ENCODE measurements at places on chromosomes 4 and X.
A peak's percentile ranks its signal among the peaks of the same experiment; 100 is the strongest.

DNA sequence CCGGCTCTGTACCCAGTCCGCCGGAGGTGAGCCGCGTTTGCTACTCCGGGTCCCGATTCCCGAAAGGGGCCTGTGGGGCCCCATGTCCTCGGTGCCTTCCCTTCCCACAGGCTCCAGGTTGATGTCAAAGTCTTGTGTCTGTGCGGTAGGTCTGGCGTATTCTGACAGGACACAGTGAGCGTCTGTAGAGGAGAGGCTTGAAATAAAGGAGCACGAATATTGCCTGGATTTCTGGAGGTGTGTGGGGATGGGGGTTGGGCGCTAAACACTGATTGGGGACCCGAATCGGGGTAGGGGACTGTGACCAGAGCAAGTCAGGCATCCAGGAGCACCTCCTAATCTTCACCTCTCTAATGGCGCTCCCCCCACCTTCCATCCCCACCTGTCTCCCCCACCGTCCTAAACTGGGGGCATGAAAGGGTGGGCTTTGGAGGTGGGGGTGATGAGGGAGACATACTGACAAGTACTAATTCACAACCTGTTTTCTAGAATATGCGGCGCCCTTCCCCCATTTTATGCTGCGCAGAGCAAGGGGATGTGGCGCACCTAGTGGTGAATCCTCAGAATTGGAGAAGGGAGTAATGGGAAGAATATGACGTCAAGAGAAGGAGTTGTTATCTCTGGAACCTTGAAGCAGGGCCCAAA, 855 bp downstream of the GPRASP2 start:
- DNase-seq: peak; percentile 30

- no peak for DNase-seq
These were observed 60.2 kb downstream of the GASK1B start for GRCh38 chr4:158112611-158113010.

- DNase-seq: no peak
These were observed 597.2 kb downstream of the GALNTL6 start for GRCh38 chr4:172410363-172410762.

DNA sequence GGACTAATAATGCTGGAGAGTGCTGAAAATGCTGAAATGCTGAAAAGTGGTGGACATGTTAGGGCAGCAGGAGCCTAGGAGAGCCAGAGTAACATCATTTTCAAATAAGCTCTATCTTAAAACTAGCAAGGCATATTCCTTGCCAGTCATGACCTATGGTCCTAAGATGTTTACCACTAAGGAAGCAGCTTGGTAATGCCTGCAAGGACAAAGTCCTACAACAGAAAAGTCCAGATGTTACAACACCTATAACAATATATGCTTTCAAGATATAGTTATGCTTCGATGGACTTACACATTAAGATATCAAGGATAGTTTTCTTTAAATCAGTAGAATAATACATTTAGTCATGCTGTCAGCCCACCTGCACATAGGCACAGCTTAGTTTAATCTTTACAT, 4.5 kb upstream of the ADH4 start:
- no peak for DNase-seq

DNA sequence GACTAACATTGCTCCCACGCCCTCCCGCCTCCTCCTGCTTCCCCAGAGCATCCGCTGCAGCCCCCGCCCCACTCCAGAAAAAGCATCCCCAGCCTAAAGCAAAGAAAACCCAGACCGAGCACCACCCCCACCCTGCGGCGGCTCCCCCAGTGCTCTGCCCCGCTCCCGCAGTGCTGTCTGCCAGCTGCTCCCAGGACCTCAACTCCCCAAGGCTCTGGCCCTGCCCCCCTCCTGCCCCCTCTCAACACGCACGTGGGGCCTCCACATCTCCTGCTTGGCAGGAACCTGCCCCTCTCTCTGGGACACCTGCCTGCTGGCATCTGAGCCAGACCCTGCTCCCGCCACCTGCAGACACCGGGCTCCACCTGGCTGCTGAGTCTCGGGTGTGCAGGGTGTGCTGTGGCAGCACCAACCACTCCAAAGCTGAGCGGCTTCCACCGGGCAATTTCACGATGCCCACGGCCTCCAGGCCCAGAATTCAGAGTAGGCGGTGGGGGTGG, 79.4 kb downstream of the FAM53A start:
- DNase-seq: no peak

DNA sequence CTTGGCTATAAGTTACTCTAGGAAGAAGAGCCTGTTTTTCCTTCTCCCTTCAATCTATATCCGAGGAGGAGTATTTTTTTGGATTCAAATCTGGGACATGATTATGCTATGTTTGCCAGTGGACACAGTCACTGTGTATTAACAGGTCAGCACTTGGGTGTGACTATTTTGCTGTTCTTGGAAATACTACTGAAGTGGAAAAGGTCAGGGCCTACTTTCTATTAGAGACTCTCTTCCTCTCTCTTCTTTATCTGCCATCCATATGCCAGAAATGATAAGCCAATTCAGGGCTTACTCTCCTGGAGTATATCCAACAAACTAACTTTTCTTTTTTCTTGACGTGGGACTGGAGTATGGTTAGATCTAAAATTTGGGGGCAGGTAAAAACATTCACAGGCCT, 40.5 kb downstream of the MID1IP1 start:
- no peak for DNase-seq

DNA sequence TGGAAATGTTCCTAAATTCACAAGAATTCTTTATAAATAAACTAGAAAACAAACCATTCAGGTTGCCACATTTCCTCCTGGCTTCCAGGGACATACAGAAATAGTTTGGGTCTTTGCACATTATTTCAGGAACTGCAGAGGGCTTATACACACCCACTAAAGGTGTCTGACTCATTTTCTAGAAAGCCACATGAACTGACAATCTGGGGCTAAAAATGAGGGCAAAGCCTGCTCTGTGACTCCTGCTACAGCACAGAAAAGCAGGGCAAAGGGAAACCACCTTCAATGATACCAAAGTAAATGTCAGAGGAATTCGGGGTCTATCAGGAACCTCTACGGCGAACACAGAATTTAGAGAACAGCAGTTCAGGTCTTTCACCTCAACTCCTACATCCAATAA, 112.2 kb upstream of the MAP3K15 start:
- no peak for DNase-seq

DNA sequence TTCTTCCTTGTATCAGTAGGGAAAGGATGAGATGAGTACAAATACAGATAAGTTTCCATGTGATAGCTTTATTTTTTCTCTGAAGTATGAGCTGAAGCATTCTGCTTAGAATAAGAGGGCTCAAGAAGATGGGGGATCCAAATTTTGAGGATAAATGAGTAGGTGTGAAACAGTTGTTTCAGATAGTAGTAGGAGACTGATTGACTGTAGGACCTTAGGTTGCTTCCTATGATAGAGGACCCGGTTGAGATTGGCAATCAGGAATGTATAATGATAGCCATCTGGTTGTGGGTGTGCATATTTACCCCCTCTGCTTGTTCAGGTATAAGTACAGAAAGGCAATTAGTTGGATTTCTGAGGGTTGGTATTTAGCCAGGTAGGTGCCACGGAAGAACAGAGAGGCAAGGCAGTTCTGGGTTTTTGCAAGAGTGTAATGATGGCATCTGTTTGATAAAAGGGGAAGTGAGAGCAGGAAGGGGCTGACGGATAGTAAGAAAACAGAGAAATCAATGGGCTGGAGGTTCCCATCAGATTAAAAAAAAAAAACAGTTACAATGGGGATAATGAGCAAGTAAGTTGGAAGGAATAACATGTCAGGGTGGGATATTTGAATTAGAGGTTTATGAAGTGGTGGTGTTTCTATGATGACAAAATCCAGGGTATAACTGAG, 13.7 kb downstream of the OCRL start:
- DNase-seq: no peak

- no peak for DNase-seq
These were observed 1.1 kb downstream of the FBXW7 start for GRCh38 chr4:152534541-152535359.

DNA sequence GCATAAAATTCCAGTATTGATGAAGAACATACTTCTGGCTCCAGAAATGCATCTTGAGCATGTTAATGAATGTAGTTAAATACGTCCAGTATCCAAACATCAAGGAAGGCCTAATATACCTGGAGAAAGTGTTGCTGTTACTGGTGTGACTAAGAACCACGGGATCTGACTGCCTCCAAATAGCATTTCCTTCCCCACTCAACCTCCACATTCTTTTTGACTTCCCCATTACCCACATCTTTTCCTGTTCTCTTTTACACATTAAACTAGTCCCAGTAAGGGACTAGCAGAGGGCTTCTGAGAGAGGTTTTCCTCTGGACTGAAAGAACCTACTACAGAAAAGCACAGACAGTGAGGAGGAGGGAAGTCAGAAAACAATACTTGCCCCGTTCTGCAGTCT, 482.8 kb upstream of the HTR2C start:
- DNase-seq: no peak

DNA sequence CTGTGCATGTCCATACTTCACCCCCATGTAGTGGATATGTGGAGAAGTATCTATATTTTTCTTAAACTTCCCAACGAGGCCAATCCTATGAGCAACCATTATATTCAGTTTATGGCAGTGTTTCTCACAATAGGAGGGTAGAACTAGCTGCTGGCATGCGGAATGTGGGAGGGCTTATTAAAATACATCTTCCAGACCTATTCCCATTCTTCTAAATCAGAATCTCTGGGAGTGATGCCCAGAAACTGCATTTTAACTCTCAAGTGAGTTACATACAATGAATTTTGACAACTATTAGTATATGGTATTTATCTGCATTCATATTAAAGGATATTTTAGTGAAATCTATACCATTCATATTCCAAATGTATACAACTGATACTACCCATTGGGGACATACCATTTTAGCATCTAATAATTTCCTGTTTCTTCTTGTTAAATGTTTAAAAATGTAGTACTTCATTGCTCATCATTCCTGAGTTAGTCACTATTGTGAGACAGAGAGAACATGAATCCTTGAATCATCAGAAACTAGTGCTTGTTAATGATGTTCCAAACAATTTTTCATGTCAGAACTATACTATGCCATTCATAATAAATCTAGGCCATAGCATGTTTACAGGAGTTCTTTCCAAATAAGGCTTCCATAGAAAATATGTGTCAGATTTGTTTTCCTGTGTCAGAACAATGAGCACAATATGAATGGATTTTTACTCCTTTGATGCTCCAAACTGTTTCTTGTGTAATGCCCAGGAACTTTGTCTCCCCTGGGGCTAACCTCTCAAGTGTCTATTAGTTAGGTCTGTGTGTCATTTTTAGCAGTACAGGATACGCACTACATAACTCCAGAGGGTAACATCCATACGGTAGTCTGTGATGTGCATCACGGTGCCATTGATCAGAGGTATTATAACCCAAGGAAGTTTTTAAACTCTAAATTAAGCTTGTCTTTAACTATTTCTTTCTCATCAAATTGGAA, 198.8 kb upstream of the BMP3 start:
- DNase-seq: no peak

DNA sequence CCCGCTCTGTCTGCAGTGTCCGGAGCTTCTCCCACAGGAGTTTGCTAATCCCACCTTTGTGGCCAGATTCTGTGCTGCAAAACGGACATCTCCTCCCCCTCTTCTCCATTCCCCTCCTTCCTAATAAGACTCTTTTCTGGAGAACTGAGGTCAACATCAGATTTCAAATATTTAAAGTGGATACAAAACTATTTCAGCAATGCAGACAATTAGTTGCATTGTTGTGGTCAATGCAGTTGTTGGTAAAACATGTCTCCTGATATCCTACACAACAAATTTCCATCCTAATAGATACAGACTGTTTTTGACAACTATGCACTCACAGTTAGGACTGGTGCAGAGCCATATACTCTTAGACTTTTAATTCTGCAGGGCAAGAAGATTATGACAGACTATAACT, 5.1 kb upstream of the MCUB start:
- no peak for DNase-seq

GRCh38 chr4:83217721-83218522, 66.7 kb downstream of the COQ2 start:
- no peak for DNase-seq

DNA sequence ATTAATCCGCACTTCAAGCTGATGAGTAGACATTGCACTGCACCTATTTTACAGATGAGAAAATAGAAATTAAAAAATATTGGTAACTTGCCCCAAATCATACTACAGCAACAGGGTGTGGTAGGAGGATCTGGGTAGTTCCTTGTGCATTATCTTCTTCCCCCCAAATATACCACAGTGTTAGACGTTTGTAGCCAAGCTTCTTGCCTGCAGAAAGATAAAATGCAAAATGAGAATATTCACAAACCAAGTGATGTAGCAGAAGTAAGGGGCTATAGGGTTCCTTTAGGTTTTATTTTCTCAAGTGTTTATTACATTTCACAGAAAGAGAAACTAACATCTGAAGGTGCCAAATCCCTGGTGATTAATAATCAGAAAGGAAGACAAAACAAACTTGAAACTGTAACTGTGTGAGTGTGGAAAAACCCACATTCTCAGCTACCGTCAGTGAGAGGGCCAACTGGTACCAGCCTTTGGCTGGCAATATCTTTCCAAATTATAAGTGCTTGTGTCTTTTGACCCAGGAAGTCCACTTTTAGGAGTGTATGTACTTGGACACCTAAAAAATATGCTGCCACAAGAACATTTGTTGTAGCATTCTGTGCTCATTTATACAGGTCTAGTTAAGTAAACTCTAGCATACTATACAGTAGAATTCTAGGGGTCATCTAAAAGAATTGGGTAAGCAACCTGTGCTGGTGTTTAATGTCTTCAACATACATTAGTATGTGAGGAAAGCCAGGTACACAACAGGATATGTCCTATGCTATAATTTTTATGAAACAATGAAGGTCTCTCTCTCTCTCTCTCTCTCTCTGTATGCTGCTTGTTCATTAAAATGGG, 6.7 kb upstream of the CD38 start:
- no peak for DNase-seq

DNA sequence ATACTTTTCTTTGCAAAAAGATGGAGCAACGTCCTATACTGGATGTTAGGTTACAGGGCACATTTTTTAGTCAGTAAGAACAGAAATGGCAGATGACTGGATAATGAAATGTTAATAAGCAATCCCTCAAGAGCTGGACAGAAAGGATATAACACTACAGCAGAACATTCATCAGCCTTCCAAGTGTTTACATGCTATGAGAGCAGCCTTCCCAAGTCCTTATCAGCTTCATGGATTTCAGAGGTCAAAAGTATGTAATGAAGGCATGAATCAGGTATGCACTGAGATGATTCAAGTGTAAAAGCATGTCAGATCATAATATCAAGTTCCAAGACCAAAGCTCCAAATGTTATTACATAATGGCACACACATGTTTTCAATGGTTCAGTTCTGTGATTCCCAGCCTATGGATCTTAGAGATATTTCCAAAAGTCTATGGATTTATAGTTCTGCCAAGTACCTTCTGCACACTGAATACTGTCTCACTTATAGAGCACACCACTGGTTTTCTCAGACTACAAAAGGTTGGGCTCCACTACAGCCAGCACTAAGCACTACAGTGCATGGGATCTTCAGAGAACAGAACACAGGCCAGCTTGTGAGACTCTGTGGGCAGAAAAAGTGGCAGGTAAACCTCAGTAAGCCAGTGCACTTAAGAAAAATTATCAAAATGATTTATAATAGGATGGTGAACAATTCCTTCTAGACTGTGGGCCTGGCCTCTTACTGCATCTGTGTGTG, 49.2 kb downstream of the GPC4 start:
- no peak for DNase-seq

GRCh38 chr4:117203231-117203630, 117.9 kb upstream of the TRAM1L1 start:
- no peak for DNase-seq

GRCh38 chr4:7928711-7929110, 10.9 kb downstream of the AFAP1 start:
- DNase-seq: no peak

All from occipital lobe (tissue), 3 donors.